ENCODE measurements at places on chromosomes 12 and 14. TPM values are rescaled to one million over a fixed set of nuclear protein-coding genes. Genes with fewer than 3 reads are reported as not detected.

The LEMD3 gene
- total RNA-seq = 18.2 TPM

The CACNB3 gene
- total RNA-seq = 12.4 TPM

The RTRAF gene
- 84.5 TPM for total RNA-seq

The COX8C gene
- not detected for total RNA-seq

The OTOGL gene
- 0.14 TPM for total RNA-seq

Data from smooth muscle cell of bladder (primary cell).